Stimulated activated CD4-positive, alpha-beta T cell treated with anti-CD3 and anti-CD28 coated beads, Interleukin-1b, Interleukin-23, amount 100 ng/mL, for 24 hours (primary cell): ENCODE measurements at places on chromosomes 6 and 20.
A peak's percentile ranks its signal among the peaks of the same experiment; 100 is the strongest.

DNA sequence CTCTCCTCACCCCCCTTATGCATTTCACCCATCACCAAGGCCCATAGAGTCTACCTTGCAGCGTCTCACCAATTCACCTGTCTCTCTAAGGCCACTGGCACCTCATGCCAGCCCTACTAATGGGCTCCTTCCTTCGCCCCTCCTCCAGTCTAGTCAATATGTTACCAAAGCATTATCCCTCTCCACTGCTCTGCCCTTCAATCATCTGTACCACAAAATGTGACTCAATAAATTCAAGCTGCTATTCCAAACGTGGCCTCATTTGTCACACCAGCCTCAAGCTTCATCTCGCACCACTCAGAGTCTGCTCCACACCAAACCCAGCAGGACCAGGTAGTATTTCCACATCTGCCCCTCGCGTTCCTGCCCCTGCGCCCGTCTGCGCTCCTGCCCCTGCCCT, 21.8 kb upstream of the RPS6KA2 start:
- DNase-seq, result no peak

- no peak for DNase-seq
Observed at GRCh38 chr6:44341095-44341890, 1.2 kb upstream of the SPATS1 start.

DNA sequence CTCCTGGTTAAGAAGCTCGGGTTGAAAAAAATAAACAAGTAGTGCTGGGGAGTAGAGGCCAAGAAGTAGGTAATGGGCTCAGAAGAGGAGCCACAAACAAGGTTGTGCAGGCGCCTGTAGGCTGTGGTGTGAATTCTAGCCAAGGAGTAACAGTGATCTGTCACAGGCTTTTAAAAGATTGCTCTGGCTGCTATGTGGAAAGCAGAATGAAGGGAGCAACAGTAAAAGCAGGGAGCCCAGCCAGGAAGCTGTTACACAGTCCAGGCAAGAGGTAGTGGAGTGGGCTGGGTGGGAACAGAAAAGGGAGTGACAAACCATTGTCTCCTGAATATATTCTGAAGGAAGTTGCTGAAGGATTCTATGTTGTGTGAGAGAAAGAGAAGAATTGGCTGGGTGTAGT, 2.0 kb downstream of the HFE start:
- no peak for DNase-seq

DNA sequence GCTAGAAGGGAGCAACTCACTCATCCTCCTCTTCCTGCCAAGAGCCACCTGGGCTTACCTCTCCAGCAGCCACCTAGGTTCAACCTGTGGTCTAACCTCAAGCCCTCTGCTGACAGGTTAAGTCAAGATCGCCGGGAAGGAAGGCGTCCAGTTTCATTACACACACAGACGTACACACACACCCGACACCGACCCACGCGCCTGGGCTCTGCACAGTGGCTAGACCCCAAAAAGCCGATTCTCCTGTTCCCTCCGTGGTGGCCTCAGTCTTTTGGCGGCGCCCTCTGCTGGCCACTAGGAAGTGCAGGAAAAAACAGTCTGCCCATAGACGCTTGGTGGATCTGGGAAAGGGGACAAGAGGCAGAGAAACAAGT, 52.8 kb downstream of the MRPL14 start:
- peak; percentile 46 for DNase-seq

DNA sequence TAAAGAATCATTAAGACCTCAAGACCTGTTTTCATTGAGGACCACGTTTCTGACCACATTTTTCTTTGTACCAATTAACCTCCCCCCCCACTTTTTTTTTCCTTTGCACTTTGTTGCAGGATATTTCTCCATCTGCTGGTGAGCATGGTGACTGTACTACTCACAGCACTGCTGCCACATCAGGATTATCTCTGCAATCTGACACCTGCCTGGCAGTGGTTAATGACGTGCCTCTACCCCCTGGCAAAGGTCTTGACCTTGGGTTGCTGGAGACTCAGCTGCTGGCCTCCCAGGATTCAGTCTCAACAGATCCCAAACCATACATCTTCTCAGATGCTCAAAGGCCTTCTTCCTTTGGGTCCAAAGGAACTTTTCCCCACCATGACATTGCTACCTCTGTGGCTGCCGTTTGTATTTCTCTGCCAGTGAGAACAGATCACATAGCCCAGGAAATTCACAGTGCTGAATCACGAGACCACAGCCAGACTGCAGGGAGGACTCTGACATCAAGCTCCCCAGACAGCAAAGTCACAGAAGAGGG, 46.6 kb upstream of the EDN3 start:
- no peak for DNase-seq

DNA sequence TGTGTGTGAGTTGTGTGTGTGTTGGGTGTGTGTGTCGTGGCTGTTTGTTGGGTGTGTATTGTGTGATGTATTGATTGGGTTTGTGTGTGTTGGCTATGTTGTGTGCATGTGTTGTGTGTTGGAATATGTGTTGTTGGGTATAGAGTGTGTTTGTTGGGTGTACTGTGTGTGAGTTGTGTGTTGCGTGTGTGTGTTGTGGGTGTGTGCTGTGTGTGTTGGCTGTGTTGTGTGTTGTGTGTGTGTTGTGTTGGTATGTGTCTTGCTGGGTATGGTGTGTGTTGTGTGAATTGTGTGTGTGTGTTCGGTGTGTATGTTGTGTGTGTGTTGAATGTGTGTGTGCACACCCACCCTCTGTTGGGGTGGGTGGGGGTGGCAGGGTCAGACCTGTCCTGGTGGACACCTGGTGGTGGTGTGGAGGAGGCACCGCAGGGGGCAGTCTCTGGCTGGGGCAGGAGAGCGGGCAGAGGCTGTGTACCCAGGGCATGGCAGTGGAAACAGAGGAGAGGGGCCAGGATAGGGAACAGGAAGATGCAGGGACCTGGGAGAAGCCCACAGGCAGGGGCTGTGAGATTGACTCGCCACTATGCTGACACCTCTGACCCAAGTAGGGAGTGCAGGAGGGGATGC, 25.5 kb upstream of the PXDC1 start:
- no peak for DNase-seq

DNA sequence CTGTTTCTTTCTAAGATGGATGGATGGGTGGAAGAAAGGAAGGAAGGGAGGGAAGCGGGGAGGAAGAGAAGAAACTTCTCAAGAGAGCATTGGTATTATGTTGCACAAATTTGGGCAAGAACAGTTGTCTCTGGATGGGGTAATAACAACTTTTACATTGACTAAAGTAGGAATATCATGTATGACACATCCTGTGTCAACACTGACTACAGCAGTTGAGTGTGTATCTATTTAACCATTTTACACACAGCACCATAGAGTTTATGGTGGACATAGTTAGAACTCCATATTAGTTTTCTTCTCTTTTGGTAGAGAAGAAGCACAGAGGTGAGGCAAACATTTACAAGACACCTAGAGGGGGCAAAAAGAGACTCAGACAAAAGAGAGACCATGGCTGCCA, 44.2 kb upstream of the RNF146 start:
- no peak for DNase-seq

GRCh38 chr6:13336553-13336952, 8.2 kb upstream of the TBC1D7 start:
- peak; percentile 70 for DNase-seq

DNA sequence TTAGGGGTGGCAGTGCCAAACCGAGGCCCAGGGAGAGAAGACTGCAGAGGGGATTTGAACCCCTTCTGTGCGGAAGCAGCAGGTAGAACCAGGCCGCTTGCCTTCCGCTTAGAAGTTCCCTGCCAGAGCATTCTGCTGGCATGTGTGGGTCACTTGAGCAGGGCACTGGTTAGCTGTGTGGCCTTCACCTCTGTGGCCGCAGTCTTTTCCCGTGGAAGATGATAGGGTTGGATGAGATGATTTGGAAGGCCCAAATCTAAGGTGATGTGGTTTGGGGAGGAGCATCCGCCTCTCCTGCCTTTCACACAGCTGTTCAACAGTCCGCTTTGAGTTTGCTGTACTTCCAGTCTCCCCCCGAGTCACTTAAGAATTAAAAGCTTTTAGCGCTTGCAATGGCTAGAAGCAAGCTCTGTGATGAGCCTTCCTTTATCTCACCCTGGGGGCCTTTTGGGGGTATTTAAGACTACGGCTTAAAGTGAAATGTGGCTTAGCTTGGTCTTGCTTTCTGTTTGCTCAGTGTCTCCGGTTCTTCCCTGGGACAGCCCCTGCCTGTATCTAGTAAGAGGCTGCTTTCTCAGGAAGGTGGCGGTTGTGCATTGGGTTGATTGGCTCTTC, 743 bp downstream of the CMTR1 start:
- peak; percentile 20 for DNase-seq

DNA sequence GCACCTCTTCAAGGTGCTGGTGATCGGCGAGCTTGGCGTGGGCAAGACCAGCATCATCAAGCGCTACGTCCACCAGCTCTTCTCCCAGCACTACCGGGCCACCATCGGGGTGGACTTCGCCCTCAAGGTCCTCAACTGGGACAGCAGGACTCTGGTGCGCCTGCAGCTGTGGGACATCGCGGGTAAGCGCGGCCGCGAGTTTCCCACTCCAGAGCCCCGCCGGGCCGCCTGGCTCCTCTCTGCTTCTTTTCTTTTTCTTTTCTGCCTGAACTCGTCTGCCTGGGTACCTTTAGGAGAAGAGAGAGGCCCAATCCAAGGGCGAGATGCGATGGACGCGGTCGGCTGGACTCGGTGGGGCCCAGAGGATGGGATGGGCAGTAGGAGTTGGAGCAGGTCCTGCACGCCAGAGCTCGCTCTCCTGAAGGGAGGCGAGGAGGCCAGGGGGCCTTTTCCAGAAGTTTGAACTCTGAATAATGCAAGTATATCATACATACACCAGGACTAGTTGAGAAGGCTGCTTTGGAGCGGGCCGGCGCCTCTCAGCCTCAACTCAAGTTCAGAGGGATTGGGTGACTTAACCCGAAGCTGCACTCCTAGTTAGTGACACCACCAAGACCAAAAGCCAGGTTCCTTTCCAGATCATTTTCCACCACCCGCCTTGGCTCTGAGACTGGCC, 445 bp downstream of the RAB32 start:
- no peak for DNase-seq

GRCh38 chr6:56746767-56747504, 104.2 kb upstream of the DST start:
- DNase-seq, result no peak

GRCh38 chr20:33900521-33901131, 89.5 kb downstream of the CHMP4B start:
- DNase-seq, result no peak

- DNase-seq, result no peak
Observed at GRCh38 chr20:3781153-3781910, at the start of gene SPEF1. SPEF1 (minus strand) TSS chr20:3781448; CDS start chr20:3781287, 161 bp downstream.

GRCh38 chr6:16523606-16524379, 237.5 kb downstream of the ATXN1 start:
- no peak for DNase-seq
